ENCODE measurements at places on chromosomes 1 and 21.

GRCh38 chr1:34918977-34919561 is 10.4 kb downstream of the DLGAP3 start:
- no peak for DNase-seq

DNA sequence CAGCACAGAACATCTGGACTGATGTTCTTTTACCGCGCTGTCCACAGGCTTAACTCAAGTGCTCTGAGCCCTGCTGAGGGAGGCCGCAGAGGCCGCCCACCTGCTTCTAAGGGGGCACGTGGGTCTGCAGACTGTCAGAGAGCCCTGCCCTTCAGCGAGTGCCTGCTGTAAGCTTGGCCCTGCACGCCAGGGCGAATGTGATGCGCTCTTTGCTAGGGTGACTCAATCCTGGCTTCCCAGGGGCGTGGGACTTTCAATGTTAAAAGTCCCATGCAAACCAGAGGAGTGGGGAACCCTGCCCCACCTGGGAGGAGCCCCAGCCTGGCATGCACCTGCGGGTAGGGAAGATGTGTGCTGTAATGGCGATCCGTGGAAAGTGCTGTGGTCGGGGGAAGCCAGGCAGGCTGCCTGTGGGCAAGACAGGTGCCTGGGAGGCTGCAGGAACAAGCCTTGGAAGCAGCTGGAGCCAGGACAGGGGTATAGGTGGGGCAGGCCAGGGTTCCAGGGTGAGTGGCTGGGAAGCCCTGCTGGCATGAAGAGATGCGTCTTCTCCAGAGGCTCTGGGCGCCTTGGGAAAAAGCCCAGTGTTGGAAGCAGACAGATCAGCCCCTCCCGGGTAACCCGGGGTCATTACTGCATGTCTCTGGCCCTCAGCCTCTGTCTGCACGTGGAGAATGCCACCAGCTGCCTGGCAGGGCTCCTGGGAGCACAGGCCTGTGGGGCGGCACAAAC is 594 bp upstream of the PANK4 start:
- DNase-seq: no peak

- DNase-seq: no peak
Measured at GRCh38 chr1:110474444-110474843, 23.5 kb downstream of the PROK1 start.

- DNase-seq: no peak
Measured at GRCh38 chr1:211111351-211111750, 22.6 kb downstream of the KCNH1 start.

Measured in activated CD8-positive, alpha-beta memory T cell treated with anti-CD3 and anti-CD28 coated beads for 1 hour (primary cell).